ENCODE measurements at places on chromosomes 2 and 18.

GRCh38 chr2:235492850-235493344, 946 bp upstream of the AGAP1 start:
- peak; percentile 39 for DNase-seq

DNA sequence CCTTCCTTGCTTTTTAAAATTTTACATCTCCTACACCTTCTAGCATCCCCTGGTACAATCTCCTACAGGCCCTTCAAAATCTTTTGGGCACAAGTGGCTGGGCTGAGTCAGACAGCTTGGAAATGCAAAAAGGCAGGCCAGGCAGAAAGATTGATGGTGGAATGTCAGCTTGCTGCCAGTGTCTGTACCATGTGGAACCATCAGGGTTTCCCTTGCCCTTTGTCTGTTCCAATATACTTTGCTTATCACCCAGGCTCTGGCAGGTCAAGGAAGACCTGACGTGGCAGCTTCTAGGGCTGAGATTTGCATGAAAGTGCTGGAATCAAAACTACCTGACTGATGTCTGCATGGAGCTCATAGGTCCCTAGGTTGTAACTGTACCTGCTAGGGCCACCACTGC, 33.3 kb downstream of the GPR39 start:
- DNase-seq, result no peak

- no peak for DNase-seq
Measured at GRCh38 chr2:105515581-105516415, 116.9 kb upstream of the FHL2 start.

DNA sequence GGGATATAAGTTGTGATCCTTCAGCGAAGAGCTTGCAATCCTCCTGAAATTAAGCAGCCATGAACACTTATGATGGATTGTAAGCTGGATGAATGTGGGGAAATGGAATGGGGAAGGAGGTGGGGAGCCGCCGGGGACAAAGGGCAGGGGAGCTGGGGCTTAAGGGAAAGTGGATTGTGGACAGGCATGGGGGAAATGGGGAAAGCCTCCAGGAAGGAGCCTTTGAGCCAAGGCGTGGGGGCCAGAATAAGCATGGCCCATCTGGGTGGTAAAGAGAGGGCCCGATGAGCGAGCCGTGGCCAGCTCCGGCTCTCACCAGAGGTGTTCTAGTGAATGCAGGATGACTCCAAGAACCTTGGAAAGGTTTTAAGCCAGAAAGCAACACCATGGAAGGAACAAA, 124.0 kb downstream of the SMAD7 start:
- DNase-seq, result no peak

DNA sequence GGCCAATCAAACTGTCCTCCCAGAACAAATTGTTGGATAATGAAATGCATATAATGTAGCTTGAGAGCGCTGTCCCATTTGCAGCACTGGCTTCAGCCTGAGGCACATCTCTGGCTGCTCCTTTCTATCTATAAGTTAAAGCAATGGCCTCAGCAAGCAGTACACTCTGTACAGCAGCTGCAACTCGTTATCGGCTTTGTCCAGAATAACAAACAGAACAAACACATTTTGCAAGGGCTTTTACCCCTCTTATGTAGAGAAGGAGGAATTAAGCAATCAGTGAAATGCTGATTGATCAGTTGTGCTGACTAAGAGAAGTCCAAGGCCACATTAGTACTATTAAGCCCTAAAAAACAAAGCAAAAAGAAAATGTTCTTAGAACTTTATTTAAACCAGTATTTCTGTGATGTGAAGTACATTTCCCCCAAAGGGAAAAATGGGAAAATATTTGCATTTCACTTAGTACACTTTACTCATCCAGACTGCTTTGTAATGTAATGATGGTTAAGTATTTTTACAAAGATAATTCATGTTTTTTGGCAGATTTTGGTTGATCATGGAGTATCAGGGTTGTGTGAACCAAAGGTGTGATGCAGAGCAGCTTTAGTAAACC, 15.0 kb upstream of the CPS1 start:
- DNase-seq, result no peak

DNA sequence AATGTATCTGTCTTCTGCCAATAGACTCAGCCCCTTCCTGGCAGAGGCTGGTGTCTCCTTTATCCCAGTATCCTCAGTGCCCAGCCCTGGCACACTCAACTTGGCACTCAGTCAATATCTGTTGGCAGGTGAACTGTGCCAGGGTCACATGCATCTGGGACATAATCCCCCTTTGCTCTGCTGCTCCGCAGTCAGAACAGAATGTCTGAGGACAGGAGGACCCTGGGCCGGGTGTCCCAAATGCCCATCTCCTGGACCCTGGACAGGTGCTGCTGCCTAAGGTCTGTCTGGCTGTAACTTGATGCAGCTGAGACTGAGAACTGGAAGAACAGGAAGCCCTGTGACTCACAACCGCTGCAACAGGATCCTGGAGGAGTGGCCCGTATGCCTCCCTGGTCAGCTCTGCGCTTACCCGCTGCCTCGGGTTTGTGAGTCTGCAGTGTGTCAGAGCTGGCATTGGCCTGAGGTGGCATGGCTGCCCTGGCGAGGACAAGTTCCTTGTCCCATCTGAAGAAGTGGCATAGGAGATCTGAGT, 11.4 kb downstream of the HK2 start:
- peak; percentile 78 for DNase-seq

GRCh38 chr2:232022718-232023117, 61.2 kb downstream of the DIS3L2 start:
- DNase-seq, result peak; percentile 8

GRCh38 chr2:147082850-147083522, 761.8 kb upstream of the ACVR2A start:
- peak; percentile 66 for DNase-seq

DNA sequence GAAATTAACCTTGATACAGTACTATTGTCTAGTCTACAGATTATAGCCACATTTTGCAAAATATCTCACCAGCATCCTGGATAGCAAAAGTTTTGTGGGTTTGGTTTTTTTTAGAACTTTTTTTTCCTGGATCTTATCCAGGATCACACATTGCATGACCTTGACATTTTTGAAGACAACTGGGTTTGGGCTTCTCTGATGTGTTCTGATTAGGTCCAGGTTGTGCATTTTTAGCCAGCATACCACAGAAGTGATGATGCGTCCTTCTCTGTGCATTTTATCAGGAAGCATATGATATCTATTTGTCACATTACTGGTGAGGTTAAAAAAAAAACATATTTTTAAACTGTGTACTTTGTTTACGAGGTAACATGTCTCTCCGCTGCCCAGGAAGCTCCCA, 221.0 kb upstream of the OSR1 start:
- peak; percentile 61 for DNase-seq

DNA sequence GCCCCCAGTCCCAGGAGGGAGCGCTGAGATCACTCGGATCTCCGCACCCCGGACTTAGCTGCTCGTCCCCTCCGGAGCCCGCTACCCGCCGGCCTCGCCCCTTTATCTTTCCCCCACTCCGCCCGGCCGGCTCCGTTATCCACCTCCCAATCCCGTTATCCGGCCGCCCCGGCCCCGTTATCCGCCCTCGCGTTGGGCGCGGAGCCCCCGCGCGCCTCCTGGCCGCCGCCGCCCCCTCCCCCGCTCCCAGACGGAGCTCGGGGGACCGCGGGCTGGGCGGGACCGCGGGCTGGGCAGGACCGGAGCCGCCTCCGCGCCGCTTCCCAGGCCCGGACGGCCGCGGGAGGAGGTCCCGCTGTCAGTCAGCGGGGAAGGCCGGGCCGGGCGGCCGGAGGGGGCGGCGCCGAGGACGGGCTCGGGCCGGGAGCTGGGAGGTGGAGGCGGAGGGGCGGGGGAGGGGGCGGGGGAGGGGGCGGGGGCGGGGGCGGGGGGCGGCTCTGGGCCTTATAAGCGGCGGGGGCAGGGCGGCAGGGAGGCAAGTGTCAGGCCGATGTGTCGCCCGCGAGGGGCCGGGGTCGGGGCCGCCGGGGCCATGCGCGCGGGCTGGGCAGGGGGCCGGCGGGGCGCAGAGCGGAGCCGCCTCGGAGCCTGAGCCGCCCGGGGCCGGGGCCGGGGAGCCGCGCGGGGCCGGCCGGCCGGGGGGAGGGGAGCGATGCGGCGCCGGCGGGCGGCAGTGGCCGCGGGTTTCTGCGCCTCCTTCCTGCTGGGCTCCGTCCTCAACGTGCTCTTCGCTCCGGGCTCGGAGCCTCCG, at the start of gene PKDCC:
PKDCC (plus strand) TSS at position 534 of the 811 bp plus-strand sequence; CDS start at position 713, 179 bp downstream.
- DNase-seq, result peak; percentile 90

- peak; percentile 65 for DNase-seq
Measured at GRCh38 chr18:74353169-74353775, 37.6 kb downstream of the C18orf63 start.

GRCh38 chr2:101832114-101832513, 134.6 kb downstream of the MAP4K4 start:
- DNase-seq, result no peak

GRCh38 chr2:134420920-134421319, 167.0 kb downstream of the MGAT5 start:
- no peak for DNase-seq

DNA sequence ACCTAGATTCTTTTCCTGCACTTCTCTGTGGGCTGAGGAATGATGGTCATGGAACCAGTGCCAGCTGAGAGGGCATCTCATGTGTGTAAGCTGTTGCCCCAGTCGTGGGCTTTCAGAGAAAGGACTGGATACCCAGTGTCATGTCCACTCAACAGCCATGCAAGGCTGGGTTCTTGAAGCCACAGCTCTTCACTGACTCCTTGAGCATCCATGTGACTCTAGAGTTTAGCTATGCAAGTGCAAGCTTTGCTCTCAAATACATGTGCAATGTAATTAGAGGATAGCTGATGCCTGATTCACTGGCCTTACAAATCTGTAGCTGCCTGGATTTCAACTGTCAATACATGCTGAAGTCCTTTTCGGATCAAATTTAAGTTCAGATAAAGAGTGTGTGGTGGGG, 46.8 kb upstream of the EML6 start:
- DNase-seq, result peak; percentile 62

DNA sequence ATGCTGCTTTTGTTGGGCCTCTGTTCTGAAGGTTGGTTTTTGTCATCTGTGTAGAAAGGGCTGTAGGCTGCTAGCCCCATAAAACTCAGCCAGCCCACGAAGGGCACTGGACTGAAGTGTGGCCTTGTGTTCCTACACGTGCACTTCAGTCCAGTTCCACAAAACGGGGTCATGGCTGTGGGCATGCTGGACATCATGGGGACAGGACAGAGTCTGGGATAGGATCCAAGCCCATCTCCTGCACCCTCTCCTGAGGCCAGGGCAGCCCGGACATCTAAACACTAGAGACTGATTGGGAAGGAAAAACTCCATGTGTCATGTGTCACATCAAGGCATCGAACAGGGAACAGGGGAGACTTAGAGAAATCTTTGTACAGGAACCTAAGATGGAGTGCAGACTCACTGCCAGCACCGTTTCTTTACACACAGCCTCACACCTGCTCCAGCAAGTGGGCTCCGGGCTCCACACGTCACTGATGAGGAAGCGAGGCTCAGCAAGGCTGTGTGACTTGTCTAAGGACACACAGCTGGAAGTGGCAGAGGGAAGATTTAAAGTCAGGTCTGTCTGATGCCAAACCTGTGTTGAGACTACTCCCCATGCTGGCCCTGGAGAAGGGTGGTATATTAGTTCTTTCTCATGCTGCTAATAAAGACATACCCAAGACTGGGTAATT, 74.8 kb upstream of the BCL2L11 start:
- no peak for DNase-seq

- DNase-seq, result peak; percentile 66
Measured at GRCh38 chr2:182866461-182867406, at the start of gene FRZB. TSS of gene FRZB (minus strand) at chr2:182866637. CDS start at chr2:182866552, 85 bp downstream.

GRCh38 chr2:22003270-22003669, 879.5 kb downstream of the TDRD15 start:
- DNase-seq, result no peak

DNA sequence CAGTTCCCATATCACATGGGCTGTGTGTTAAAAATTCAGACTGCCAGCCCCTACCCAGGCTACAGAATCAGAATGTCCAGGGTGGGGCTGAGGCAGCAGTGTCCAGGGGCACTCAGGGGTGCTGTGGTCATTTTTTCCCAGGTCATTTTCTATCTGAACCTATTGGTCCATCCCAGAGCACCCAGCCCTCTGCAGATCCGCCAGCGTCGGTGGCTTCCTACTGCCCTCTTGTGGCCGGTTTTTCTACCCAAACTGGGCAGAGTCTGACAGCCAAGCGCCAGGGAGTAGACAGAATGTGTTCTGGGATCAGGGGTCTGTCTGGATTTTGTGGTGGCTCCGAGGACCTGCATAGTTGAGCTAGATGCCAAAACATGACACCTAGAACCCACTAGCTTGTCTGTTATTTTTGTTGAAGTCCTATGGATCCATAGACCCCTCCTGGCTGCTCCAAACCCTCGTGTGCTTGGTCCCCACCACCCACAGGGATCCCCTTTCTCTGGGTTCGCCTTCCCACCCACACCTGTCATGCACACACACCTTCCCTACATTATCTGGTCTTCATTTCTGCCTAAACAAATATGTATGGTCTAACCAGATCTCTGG, 34.1 kb upstream of the RMDN2 start:
- DNase-seq, result peak; percentile 63

- no peak for DNase-seq
Measured at GRCh38 chr18:56501896-56502295, 136.5 kb downstream of the TXNL1 start.

DNA sequence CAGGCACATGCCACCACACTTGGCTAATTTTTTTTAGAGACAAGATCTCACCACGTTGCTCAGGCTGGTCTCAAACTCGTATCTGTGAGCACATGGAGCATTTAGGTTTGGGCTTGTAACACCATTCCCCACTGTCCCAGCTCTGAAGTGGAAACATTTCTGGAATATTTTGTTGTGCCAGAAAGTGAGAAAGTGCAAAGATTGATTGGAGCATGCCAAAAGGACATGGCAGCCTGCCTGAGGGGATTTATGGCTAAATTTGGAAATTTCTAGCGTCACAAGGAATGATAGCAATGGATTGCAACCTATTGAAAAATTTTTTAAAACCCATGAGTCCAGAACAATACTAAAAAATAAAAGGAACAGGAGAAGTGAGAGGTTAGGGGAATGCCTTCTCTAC, 136.8 kb downstream of the ESCO1 start:
- peak; percentile 14 for DNase-seq

DNA sequence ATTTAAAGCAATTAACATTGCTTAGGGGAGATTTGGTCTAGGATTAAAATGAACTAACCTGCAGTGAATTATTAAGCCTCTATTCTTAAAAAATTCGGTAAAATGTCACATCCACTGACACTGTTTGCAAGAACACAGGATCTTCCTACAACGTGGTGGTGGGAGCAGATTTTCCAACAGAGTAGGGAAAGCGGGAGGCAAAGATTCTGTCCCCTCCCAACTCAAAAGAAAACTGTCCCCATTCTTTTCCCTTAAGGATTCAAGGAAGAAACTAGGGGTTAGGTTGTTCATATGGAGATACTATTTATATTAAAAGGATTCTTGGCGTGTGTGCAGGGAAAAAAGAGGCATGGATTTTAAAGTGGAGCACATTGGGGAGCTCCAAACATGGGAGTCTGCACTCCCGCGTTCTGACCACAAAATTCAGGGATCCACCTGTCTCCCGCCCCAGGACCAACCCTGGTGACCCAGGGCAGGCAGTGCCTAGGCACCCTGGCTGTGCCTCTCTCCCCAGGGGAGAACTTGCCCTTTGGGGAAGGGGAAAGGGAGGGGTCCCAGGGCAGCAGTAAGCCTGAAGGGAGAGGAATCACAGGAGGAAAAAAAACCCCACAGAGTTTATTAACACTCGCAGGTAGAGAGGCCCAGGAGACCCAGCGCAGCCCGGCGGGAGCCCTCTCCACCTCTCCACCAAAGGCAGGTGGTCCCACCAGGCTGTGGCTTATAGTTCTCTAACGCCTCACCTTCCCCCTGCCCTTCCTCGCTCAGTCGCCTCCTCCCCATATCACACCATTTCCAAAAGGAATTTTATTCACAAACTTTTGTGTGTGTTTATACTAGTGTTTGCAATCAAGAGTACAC, 2.3 kb downstream of the PTGR3 start:
- no peak for DNase-seq

All from fibroblast of skin of right quadriceps (primary cell).